ENCODE measurements at places on chromosomes 11 and 22.

DNA sequence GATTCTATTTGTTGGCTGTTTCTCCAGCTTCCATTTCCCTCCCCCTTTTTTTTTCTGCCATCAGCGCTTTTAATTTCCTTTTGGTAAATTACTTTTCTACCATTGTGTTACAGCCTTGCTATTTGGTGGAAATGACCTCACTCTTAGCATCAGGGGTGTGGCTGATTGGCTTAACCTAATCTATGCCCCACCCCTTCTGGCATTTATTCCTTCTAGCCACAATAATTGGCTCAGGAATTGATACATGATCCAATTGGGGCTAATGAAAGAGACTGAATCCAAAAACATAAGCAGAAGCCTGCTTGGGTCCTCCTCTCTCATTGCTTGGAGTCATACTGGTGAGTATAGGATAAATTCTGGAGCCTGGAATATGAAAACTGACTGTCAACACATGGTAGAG, 402.4 kb upstream of the LRRC4C start:
- DNase-seq = no peak

- DNase-seq = no peak
Observed at GRCh38 chr11:28860893-28861292, 752.7 kb downstream of the METTL15 start.

GRCh38 chr11:70313945-70314344, 43.5 kb downstream of the PPFIA1 start:
- peak; percentile 56 for DNase-seq

GRCh38 chr11:8839957-8840945, 70.7 kb upstream of the AKIP1 start:
- DNase-seq = no peak

DNA sequence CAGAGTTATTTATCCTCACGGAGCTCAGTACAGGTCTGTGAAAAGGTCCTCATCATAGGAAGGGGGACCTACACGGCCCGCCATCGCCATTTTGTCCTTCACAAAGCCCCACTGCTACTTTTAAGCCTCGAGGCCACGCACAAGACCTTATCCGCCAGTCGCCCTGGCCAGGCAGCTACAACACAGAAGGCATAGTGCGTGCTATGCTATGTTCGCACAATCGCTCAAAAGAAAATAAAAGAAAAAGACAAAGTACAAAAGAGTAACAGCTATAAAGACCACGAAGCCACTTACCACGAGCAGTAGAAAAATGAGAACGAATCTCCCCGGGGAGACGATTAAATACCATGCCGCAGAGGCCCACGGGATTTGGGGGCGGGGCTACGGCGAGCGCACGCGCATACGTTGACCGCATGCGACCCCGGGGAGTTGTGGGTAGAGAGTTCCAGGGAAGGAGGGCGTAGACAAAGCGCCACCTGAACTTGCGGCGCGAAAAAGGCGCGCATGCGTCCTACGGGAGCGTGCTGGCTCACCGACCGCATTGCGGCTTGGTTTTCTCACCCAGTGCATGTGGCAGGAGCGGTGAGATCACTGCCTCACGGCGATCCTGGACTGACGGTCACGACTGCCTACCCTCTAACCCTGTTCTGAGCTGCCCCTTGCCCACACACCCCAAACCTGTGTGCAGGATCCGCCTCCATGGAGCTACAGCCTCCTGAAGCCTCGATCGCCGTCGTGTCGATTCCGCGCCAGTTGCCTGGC, 16.4 kb upstream of the WDR74 start:
- peak; percentile 97 for DNase-seq

- no peak for DNase-seq
Observed at GRCh38 chr22:41818011-41818410, 14.9 kb upstream of the SREBF2 start.

Measured in CD14-positive monocyte (primary cell).